ENCODE measurements at places on chromosomes 16 and 17. TPM values are rescaled to one million over a fixed set of nuclear protein-coding genes. Genes with fewer than 3 reads are reported as not detected.

The TP53TG3 gene
- not detected for total RNA-seq

GRCh38 chr17:66451188-66452149, 149.1 kb downstream of the PRKCA start:
- no peak overlapping the region for H3K27ac ChIP-seq
- H3K4me3 ChIP-seq = no peak overlapping the region
- no peaks in the 10 kb centered on the region for H3K27me3 ChIP-seq
- H3K4me1 ChIP-seq = no peaks in the 10 kb centered on the region

- H3K36me3 ChIP-seq = no peaks in the 10 kb centered on the region
- H3K27me3 ChIP-seq = no peaks in the 10 kb centered on the region
- DNase-seq = no peak
- no peak overlapping the region for H3K4me3 ChIP-seq
- H3K4me1 ChIP-seq = no peaks in the 10 kb centered on the region
- H3K27ac ChIP-seq = no peak overlapping the region
Measured at GRCh38 chr17:74493331-74493833, 26.9 kb downstream of the CD300A start.

DNA sequence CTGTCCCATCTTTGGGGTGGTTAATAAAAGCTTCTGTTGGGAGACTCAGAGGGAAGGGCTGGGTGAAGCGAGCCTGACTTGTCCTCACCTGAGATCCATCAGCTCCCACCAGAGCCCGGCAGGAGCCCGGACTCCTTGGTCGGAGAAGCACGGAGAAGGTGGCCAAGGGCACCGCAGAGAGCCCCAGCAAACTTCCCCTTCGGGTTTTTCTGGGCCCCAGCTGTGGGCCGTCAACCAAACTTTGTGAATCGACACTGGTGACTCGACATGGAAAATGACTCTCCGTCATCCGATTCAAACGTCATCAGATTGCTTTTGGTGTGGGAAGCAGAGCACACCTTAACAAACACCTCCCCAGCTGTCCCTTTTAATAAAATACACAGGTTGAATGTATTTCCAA, 21.4 kb downstream of the ENPP7 start:
- H3K27ac ChIP-seq = no peak overlapping the region
- H3K4me3 ChIP-seq = no peak overlapping the region

GRCh38 chr16:4433228-4433627, 7.6 kb downstream of the DNAJA3 start:
- no peaks in the 10 kb centered on the region for H3K4me1 ChIP-seq
- no peak overlapping the region for H3K27ac ChIP-seq
- peaks cover 50% of the 10 kb centered on the region for H3K36me3 ChIP-seq
- no peak for DNase-seq

DNA sequence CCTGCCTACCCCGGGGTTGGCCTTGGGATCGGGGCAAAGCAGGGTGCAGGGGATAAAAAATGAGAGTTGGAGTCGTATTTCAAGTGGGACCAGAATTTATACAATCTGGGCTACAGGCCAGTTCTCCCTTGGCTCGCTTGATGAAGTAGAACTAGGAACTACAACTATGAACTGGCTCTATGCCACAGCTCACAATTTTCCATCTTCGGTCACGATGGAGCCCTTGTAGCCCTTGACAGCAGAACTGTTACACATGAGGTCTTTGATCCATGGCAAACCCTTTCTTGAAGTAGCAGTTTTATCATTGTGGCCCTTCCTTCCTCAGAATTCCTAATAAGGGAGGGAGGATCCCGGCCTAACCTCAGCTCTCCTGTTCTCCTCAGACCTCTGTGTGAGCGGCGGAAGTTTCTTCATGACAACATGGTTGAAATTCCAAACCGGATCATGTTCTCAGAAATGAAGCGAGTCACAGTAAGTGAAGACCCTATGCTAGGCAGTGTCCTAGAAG, 17.1 kb downstream of the LIG3 start:
- DNase-seq = no peak
- H3K27me3 ChIP-seq = no peaks in the 10 kb centered on the region
- peaks cover 20% of the 10 kb centered on the region for H3K4me1 ChIP-seq
- H3K36me3 ChIP-seq = peaks cover 69% of the 10 kb centered on the region

- H3K27me3 ChIP-seq = no peaks in the 10 kb centered on the region
- peak overlapping the region; percentile 28 for H3K4me3 ChIP-seq
- H3K36me3 ChIP-seq = no peaks in the 10 kb centered on the region
Measured at GRCh38 chr17:45371414-45372324, 54.8 kb upstream of the MAP3K14 start.

The RAP1GAP2 gene
- 22.4 TPM for total RNA-seq

GRCh38 chr17:40069751-40070708, 7.3 kb downstream of the THRA start:
- no peaks in the 10 kb centered on the region for H3K27me3 ChIP-seq
- peak overlapping the region; percentile 98 for H3K27ac ChIP-seq
- peak overlapping the region; percentile 10 for H3K4me3 ChIP-seq
- no peak for DNase-seq
- H3K36me3 ChIP-seq = peaks cover 11% of the 10 kb centered on the region
- H3K4me1 ChIP-seq = no peaks in the 10 kb centered on the region

The PLEKHH3 gene
- total RNA-seq = 26.5 TPM

The HP gene
- total RNA-seq = 1,105 TPM

DNA sequence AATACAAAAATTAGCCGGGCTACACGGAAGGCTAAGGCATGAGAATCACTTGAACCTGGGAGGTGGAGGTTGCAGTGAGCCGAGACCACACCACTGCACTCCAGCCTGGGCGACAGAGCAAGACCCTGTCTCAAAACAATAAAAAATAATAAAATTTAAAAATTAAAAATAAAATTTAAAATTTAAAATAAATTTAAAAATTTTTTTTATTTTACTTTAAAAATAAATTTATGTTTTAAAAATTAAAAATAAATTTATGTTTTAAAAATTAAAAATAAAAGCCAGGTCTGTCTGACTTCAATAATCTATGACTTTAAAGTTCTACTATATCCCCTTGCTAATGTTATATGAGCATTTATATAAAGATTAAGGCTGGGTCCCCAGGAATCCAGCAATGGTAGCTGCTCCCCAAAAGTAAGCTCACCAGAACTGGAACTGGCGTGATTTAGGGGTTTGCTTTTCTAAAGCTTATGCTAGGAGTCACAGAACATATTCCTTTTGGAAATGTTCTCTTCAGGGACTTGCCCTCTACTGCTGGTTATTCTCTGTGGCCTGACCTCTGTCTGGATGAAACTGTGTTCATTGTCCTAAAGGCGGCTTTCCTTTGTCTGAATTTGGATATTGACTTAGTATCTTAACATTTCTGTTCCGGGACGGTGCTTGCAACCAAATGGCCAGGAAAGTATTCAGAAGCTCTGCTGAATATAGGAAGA, 140.2 kb upstream of the NOL11 start:
- H3K27me3 ChIP-seq = no peaks in the 10 kb centered on the region
- H3K4me1 ChIP-seq = no peaks in the 10 kb centered on the region
- no peak for DNase-seq
- no peaks in the 10 kb centered on the region for H3K36me3 ChIP-seq
- no peak overlapping the region for H3K27ac ChIP-seq

- no peaks in the 10 kb centered on the region for H3K27me3 ChIP-seq
- no peak overlapping the region for H3K4me3 ChIP-seq
- DNase-seq = no peak
- no peaks in the 10 kb centered on the region for H3K4me1 ChIP-seq
Measured at GRCh38 chr16:57132470-57132869, 40.1 kb downstream of the CPNE2 start.

The ZACN gene
- not detected for total RNA-seq
